ENCODE measurements at places on chromosomes 7 and 10.

DNA sequence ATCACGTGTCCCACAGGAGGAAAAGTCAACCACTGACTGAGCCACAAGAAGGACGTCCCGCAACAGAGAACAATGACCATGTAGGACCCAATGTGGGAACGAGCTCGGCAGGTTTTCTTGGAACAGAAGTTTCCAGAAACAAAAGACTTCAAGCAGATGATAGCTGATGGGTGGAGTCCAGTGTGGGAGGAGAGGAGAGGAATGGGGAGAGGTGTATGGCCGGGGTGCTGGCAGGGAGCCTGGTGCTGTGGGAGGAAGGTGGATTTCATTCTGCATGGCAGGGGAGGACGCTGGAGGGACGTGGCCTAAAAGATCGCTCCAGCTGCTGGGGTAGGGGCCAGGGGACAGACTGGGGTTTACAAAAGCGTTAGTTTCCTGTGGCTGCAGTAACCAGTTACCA is 48.5 kb upstream of the LMTK2 start:
- no peak for DNase-seq

- no peak for DNase-seq
Observed at GRCh38 chr7:98357751-98358161, 43.1 kb downstream of the BAIAP2L1 start.

DNA sequence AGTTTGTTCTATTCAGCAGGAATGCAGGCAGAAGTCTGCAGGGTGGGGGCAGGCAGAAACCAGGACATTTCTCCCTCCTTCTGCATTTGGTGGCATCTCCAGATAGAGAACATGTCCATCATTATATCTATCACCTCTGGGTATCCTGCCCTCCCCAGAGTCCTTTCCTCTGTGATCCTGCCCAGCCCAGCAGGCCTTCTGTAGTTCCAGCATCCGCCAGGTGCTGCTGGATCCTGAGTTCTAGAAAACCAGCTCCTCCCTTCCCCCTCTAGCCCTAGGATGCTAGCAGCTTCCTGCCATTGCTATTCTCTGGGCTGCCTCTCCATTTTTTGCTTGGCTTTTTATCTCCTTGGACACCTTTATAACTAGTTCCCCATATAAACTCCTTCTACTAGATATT is 180.3 kb downstream of the KCNMA1 start:
- no peak for DNase-seq

DNA sequence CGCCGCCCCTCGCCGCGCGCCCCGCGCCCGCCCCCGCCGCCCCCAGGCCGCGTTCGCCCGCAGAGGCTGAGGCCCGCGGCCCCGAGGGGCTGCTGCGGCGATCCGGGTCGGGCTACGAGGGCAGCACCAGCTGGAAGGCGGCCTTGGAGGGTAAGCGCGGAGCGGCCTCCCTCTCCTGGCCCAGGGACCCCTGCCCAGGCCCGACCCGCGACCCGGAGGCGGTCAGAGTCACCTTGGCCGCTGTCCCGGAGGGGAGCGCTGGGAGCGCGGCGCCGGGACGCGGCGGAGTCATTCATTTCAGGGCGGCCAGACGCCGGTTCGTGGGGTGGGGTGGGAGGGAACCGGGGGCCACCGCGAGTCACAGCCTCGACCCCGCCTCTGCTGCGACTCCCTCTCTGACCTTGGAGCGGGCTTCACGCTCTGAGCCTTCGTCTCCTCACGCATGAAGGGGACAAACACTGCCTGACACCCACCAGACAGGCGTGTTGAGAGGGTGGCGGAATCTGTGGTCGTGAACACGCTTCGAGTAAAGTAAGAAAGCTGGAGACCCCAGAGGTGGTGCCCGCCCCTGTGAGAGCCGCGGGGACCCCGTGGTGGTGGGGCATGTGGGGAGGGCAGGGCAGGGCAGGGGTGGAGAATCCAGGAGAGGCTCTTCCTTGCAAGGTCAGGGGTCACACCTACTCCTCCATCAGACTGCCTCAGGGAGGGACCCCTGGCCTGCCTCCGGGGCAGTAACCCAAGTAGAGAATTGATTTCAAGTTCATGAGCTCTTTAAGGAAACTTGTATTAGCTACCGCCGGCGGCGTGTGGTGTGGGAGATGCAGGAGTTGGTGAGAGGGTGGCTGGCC is 707 bp downstream of the CLEC2L start:
- DNase-seq: no peak

GRCh38 chr7:155333346-155334234 is 35.9 kb downstream of the INSIG1 start:
- no peak for DNase-seq

DNA sequence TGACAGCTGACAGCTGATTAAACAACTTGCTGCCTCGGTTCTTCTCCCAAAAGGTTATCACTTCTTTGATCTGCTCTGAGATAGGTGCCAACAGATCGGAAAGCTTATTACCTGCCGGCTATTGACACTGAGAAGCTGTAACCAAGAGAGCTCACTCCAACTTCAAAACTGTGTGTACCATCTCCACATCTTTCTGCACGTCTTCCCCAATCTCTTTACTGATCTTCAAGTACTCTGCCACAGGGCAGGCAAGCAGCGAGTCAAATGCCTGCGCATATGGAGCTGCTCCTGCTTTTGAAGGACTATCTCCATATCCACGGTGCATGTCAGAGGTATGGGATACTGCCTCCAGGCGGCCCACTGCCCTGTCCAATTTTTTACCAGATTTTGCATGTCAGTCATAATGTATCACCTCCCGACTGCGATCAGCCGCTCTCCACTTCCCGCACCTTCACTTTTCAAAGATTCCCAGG is 352 bp upstream of the ZNF485 start:
- DNase-seq: no peak

- DNase-seq: no peak
Observed at GRCh38 chr10:13795653-13796555, 209.1 kb downstream of the PRPF18 start.

- DNase-seq: no peak
Observed at GRCh38 chr10:63930584-63930983, 409.4 kb downstream of the REEP3 start.

GRCh38 chr10:9824631-9825071 is 1193.0 kb upstream of the CELF2 start:
- DNase-seq: no peak

GRCh38 chr7:128838981-128839731 is 8.9 kb downstream of the FLNC start:
- no peak for DNase-seq

Data from NCI-H1930 (cell line).